ENCODE measurements at places on chromosomes 4 and X.

GRCh38 chr4:1538096-1538410 is 131.8 kb upstream of the NKX1-1 start:
- no peak for DNase-seq

DNA sequence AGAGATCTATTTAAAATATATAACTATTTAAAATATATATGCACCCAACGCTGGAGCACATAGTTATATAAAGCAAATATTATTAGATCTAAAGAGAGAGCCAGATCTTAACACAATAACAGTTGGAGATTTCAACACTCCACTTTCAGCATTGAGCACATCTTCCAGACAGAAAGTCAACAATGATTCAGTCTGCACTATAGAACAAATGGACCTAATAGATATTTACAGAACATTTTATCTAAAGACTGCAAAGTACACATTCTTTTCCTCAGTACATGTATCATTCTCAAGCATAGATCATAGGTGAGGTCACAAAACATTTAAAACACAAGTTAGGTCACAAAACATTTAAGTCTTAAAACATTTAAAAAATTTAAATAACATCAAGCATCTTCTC is 36.4 kb downstream of the NLRP2B start:
- no peak for DNase-seq

GRCh38 chr4:48669086-48669485 is 111.0 kb downstream of the FRYL start:
- DNase-seq, result no peak

DNA sequence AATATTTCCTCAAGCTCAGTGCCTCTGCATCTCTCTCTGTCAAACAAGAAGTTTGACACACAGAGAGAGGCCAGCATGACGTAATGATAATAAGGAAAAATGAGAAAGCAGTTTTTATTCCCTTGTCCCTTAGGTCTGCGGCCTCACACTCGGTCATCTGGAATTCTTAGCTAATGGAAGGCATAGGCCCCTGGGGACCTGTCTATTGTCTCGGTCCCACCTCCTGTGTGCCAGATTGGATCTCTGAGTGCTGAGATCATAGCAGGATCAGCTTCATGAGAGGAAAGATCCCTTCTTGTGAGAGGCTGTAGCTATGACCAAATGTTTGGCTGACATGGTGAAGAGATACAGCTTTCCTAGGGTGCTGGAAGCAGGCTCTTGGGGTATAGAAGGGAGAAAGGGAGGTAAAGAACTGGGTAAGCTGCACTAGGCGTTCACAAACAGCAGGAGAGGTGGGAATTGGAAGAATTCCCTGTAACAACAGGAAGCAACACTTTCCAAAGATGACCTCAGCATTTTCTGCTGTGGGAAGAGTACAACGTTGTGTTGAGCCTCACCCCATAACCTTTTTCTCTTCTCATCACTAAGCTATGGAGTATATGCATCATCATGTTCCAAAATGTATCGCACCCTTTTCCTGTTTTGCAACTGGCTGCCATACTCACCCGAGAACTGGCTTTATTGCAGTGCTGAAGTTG is 20.2 kb downstream of the TMEM31 start:
- DNase-seq, result peak; percentile 38

GRCh38 chrX:153878969-153879653 is 6.9 kb downstream of the L1CAM start:
- DNase-seq, result peak; percentile 36

GRCh38 chr4:86443495-86443894 is 83.6 kb upstream of the MAPK10 start:
- no peak for DNase-seq

- no peak for DNase-seq
Measured at GRCh38 chr4:119008761-119009160, 120.1 kb downstream of the SYNPO2 start.

- no peak for DNase-seq
Measured at GRCh38 chr4:28167411-28167810, 1306.8 kb downstream of the STIM2 start.

GRCh38 chrX:75061701-75062100 is 94.4 kb downstream of the ABCB7 start:
- DNase-seq, result no peak

DNA sequence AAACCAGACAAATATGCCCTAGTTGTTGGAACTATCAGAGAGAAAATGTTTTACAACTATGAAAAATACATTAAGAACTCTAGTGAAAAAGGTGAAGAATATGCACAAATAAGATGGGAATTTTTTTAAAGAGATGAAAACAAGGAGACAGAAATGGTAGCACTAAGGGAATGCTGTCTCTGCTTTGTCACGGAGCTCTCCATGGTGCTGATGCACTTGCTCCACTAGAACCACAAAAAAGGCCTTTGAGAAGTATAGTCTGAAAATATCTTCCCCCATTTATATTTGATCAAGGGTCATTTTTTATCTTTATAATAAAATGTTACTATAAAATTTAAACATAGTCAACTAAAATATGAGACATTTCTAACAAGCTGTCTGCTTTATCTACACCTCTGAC is 1655.5 kb upstream of the AGA start:
- DNase-seq, result peak; percentile 16

DNA sequence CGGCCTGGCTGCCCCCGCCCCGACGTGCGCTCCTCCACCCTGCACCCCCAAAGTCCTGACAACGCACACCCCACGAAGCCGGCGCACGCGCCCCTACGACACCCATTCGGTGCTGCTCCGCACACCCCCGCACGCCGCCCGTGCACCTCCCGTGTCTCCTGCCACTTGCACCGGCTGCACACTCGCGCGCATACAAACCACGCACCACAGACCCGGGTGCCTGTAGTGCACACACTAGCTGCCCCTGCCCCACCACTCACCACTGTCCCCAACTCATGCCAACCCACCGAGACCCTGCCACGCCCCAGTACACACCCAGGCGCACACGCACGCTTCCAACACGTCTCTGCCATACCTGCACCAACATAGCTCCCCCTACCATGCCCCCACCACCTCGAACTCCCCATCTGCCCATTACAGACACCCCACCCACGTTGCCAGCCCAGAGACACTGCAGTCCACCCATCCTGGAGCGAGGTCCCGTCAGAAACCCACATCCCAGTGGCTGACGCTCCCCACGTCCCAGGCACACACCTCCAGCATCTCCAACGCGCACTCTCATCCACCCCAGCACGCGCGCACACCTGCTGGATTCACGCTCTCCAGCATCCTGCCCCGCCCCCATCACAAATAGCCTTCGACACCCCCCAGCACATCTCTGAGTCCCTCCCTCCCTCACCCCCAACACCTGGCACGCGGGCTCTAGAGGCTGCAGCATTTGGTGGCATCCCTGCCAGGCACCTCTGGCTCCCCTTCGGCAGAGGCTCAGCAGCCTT is 4.2 kb upstream of the DUSP9 start:
- DNase-seq, result no peak

DNA sequence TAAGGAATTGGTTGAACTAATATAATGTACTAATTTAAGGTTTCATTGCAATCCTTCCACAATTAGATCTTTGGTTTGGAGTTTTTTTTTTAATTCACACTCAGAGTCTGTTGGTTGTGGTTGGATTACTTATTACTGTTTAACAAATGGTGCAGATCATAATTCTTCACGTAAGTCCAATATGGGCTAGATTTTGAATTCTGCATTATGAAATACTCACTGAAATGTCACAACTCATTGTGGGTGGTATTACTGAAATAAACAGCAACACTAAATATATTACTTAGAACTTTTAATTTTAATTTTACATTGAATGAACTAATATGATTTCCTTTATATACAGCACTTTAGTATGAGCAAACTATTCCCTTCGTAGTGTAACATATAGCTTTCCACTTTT is 94.2 kb upstream of the MYOZ2 start:
- DNase-seq, result no peak

- DNase-seq, result peak; percentile 88
Measured at GRCh38 chr4:173584506-173584905, 54.5 kb upstream of the HAND2 start.

GRCh38 chrX:110536816-110537215 is 178.2 kb downstream of the RTL9 start:
- no peak for DNase-seq

GRCh38 chr4:15765391-15765790 is 12.7 kb upstream of the CD38 start:
- no peak for DNase-seq

DNA sequence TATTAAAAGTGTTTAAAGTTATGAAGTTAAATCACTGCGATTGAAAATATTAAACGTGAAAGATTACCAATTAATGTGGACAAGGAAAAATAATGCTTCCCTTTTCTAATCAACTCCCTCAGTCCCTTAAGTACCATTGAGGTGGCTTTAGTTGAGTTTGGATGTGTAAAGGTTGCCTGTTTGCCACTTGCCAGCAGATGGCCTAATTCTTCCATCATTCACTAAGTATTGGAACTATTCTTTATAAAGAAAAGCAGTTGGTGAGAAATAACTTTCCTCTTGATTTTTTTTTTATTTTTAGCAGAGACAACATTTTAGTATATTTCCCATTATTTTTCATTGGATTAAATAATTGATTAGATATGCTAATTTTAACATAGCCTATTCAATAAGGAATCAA is 295.9 kb upstream of the TACR3 start:
- peak; percentile 32 for DNase-seq

- peak; percentile 25 for DNase-seq
Measured at GRCh38 chrX:2989565-2989964, 16.8 kb upstream of the ARSH start.

- DNase-seq, result peak; percentile 58
Measured at GRCh38 chrX:49309401-49309981, 6.0 kb downstream of the GAGE10 start.

GRCh38 chrX:128781506-128781905 is 729.3 kb upstream of the ACTRT1 start:
- DNase-seq, result peak; percentile 7

DNA sequence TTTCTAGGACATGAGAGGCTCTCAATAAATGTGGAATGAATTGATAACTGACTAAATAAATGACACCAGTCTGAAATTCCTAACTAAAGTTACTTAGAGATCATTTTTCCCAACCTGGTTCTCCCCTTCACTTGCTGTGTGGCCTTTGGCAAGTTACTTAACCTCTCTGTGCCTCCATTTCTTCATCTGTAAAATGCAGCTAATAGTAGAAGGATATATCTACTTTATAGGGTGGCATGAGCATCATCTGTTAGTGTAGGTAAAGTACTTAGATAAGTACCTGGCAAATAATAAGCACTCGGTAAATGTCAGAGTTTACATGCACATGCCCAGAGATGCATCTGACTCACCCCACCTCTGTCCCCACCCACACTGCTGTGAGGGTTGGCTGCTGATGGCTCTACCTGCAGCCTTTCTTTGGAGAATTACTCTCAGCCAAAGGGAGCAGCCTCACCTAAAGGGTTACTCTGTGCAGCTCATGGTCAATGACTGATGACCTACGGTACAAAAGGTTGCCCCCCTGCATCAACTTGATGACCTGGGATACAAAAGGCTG is 139.3 kb downstream of the CHIC2 start:
- DNase-seq, result no peak

DNA sequence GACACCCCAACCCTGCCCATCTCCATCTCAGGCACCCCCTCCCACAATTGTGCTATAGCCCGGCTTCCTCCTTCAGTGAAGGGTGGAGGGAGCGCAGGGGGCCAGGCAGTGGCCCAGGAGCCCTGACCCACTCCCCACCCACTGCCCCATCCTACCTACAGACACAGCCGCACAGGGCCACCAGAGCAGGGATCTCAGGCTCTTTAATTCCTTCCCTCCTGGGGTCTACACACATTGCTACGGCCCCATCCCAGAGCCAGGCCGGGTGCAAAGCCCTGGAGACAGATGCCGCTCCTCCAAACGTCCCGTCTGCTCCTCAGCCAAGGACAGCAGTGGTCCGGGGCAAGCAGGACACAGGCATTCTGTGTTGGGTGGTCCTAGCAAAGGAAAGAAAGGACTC is 12.8 kb upstream of the DUSP9 start:
- DNase-seq, result no peak

GRCh38 chr4:113339430-113339813 is 290.0 kb downstream of the ANK2 start:
- peak; percentile 16 for DNase-seq

- DNase-seq, result no peak
Measured at GRCh38 chr4:105837037-105837436, 58.2 kb upstream of the NPNT start.

GRCh38 chr4:73607375-73608033 is 12.7 kb downstream of the RASSF6 start:
- no peak for DNase-seq

DNA sequence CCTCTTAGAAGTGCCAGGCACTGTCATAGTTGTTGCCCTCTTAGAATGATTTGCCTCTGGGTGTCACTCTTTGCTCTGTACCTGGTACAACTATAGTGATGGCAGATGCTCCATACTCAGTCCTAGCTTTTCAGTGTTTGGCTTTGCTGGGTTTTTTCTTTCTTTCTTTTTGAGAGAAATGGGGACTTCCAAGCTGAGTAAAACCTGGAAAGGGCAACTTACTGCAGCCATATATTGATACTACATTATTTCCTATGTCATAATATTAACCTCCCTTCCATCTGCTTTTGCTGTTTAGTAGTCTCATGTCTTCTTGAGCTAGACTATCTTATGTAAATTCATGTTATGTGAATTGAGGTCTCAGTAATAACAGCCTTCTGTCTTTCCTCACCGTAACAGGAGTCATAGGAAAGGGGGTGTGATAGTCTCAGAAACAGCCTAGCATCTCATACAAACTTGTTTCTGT is 49.0 kb downstream of the NIPAL1 start:
- no peak for DNase-seq

- DNase-seq, result no peak
Measured at GRCh38 chr4:139146926-139147629, 29.9 kb downstream of the ELF2 start.

- no peak for DNase-seq
Measured at GRCh38 chr4:31239886-31240285, 519.7 kb downstream of the PCDH7 start.

- DNase-seq, result no peak
Measured at GRCh38 chr4:145709843-145710242, 29.9 kb downstream of the C4orf51 start.

DNA sequence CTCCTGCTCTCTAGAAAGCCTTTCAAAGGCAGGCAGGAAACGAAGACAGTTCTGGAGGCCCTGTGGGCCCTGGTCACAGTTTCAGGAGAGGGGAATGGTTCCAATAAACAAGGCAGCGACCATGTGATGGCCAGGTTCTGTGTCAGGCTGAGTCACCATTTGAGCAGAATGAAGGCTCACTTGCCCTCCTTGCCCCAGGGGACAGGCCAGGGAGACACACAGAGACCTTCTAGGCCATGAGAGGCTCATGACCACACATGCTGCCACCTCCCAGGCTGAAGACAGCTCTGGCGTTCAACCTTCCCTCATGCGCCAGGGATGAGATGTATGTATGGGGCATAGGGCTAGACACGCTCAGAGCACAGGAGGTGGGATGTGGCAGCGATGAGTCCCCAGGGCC is 22.9 kb upstream of the TRIM2 start:
- no peak for DNase-seq

DNA sequence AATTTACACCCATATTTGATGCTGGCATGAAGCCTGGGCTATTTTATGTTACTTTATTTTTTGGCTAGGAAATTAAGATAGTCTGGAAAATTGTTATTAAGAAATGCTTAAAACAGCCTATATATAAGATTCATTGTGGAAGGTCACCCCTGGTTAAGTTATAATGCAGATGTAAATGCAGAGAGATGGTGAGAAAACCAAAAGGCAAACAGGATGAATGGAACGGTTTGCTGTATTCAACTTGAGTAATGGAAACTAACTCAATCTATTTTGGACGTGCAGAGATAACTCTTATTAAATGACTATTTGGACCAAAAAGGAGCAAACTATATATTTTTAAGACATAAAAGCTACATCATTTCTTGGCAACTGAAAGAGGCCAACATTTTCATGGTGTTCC is 446.3 kb upstream of the FRG1 start:
- DNase-seq, result no peak
